ENCODE measurements at places on chromosomes 5 and 9.
A peak's percentile ranks its signal among the peaks of the same experiment; 100 is the strongest.

GRCh38 chr5:20446121-20446520, 458.1 kb upstream of the CDH18 start:
- DNase-seq: peak; percentile 21

DNA sequence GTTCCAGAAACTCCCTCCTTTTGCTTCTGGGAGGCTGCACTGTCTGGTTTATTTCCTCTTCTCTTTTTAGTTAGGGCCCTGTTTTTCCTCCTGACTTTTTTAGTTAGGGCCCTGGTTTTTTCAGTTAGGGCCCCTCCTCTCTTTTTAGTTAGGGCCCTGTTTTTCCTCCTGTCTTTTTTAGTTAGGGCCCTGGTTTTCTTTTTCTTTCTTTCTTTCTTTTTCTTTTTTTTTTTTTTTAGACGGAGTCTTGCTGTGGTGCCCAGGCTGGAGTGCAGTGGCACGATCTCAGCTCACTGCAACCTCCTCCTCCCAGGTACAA, 15.1 kb downstream of the GSN start:
- no peak for DNase-seq

DNA sequence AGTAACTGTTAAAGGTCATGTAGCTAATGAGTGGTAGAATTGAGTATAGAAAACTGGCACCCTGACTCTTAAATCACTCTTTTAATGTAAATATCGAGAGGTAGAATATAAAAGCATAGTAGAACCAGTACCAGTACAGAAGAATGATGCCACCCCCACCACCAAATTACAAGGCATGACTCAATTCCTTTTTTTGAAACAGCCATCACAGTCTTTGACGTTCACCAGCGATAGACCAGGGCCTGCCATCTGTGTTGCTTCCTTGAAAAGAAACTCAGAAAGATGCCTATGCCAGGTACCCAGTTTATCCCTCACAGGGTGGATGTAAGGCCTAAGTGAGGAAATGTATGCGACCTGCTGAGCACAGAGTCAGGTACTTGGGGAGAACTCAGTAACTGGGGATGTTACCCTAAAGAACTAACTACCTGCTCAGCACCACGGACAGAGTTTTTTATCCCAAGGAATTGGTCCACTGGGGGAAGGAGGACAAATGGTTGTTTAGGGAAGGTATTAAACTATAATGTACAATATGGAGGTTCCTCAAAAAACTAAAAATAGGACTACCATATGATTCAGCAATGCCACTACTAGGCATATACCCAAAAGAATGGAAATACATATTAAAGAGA, 116.5 kb downstream of the BRINP1 start:
- DNase-seq: peak; percentile 23

DNA sequence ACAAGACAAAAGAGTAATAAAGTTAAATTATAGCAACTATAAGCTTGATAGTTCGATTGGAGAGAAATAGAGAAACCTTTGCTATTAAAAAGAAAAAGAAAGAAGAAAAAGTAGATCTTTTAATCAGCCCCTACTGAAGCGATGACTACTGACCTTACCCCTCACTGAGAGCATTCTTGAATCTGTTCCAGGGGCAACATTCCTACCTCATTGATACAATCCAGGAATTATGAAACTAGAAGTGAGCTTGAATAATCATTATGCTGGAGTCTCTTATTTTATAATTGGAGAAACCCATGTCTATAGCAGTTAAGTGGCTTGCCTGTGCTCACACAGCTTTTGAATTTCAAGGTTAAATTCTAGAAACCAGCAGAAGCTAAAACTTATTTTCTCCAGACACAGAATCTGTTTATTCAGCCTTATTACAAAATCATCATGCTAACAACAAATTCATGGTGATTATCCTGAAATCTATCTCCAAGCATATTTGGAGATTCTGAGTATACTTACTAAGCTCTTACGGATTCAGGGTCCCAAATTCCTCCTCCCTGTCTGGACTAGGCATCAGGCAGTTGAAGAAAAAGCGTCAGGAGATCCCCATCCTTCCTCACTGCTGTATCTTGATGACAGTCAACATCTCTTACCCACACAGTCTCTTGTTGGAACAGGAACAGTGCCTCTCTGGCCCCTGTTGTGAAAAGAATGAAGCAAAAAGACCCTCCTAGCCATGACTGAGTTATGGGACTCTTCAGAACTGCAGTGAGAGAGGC, 547.6 kb upstream of the WWC1 start:
- peak; percentile 89 for DNase-seq

DNA sequence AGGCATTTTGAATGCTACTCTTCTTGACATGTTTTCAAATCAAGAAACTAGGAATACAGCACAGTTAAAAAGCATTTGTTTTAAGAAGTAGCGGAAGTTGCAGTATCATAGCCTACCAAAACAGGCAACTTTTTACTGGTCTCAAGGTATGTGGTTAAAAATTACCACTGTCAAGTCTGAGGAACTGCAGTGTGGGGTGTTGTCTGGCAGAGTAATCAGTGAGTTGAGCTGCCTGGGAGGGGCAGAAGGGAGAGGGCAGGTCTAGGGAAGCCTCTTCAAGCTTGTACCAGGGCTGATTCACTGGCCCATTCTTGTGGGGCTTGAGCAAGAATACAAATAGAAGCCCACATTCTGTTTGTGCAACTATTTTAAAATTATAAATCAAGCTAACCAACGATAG, 42.4 kb upstream of the SV2C start:
- no peak for DNase-seq

DNA sequence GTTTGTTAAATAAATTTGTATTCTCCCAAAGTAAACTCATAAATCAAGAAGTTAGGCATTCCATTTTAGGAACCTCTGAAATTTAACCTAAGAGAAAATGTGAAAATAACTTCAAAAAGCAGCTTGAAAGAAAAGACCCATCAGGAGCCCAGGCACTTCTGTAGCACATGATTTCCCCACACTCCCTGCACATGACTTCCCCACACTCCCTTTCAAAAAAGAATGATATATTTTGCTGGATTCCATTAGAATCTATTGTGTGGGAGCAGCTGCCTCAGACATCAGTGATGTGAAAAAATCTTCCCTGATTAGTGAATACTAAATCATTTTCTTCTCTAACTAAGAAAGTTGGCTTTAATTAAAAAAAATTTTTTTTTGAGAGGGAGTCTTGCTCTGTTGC, 83.3 kb downstream of the GLDC start:
- no peak for DNase-seq

GRCh38 chr5:59757442-59757841, 136.1 kb downstream of the PDE4D start:
- no peak for DNase-seq

- peak; percentile 77 for DNase-seq
These were observed 29.7 kb downstream of the MEGF10 start for GRCh38 chr5:127320032-127320965.

DNA sequence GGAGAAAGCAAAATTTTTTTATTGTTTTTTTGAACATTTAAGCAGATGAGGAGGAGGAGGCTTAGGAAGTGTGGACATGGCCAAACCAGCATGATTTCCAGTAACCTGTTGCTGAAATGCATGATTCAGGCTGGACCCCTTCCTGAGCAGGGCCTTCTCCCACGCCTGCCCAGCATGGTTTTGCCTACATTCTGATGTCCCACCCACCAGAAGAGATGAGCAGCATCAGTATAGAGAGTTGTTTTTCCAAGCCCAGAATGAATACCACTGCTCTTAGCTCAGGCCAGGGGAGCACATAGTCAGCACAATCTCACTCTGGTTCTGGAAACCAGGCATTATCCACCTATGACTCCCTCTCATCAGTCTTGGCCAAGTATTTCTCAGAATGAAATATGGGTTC, 90.1 kb downstream of the PAPPA start:
- no peak for DNase-seq

GRCh38 chr5:6202149-6202967, 176.0 kb downstream of the MED10 start:
- DNase-seq: peak; percentile 5

- no peak for DNase-seq
These were observed 1088.5 kb upstream of the CDH6 start for GRCh38 chr5:30104872-30105596.

- DNase-seq: no peak
These were observed 1.6 kb downstream of the MEGF10 start for GRCh38 chr5:127292030-127292735.

GRCh38 chr5:76576450-76576849, 46.8 kb downstream of the F2RL2 start:
- no peak for DNase-seq

- peak; percentile 49 for DNase-seq
These were observed at the start of gene PITX1 for GRCh38 chr5:135033901-135034235. TSS of gene PITX1 (minus strand) at chr5:135034228. CDS start at chr5:135033881, 347 bp downstream.

- peak; percentile 61 for DNase-seq
These were observed 855 bp downstream of the MCC start for GRCh38 chr5:113487416-113487780.

- peak; percentile 35 for DNase-seq
These were observed 117.9 kb downstream of the ANXA1 start for GRCh38 chr9:73269430-73270101.

- DNase-seq: no peak
These were observed 142.7 kb downstream of the C5orf15 start for GRCh38 chr5:133825631-133826289.

GRCh38 chr9:133876144-133876543, 116.0 kb downstream of the VAV2 start:
- no peak for DNase-seq

- no peak for DNase-seq
These were observed 69.7 kb downstream of the PRLR start for GRCh38 chr5:35160486-35161116.

- DNase-seq: no peak
These were observed 122.9 kb upstream of the ZNF366 start for GRCh38 chr5:72630081-72630480.

- no peak for DNase-seq
These were observed 1729.2 kb upstream of the WWC1 start for GRCh38 chr5:166562246-166562645.

DNA sequence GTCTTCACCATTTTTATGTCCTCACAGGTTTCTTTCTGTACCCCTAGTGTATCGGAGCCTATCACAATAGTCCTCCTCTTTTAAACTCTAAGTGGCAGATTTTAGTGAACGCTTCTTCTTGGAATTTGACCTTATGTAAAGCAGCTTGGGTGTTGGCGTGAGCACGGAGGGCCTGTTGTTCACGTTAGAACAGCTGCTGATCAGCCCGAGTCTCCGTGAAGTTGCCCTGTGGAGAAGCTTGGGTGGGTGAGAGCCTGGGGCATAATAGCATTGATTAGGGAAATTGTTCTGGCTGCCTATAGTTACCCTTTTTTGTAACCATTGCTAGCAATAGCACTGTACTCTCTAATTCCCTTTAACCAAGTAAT, 167.0 kb upstream of the OTULINL start:
- DNase-seq: no peak

DNA sequence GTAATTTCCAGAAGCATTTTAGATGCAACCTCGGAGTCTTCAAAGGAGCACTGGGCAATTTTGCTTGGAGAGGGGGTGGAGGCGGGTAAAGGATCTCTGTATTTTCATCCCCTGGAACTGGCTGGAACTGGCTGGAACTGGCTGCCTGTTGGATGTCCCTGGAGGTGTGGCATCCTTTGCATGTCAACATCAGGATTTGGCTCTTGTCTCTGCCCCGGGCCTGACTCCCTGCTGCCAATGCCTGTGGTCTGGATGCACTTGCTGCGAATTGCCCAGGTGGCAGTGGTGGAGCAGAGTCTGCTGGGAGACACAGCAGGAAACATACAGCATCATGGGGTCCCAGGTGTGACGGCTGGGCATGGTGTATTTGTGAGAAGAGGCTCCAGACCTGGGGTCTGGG, 391.3 kb downstream of the GADD45G start:
- DNase-seq: no peak

- no peak for DNase-seq
These were observed 148.4 kb downstream of the NFIB start for GRCh38 chr9:14165376-14166035.

DNA sequence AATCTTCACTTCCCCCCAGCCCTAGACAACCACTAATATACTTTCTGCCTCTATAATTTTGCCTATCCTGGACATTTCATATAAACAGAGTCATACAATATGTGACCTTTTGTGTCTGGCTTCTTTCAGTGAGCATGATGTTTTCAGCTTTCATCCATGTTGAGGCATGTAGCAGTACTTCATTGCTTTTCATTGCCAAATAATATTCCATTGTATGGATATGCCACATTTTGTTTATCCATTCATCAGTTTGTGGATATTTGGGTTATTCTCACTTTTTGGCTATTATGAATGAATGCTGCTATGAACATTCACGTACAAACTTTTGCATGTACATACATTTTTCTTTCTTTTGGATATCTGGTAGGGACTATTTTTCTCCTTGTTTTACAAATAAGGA, 49.0 kb downstream of the WWC1 start:
- DNase-seq: no peak

DNA sequence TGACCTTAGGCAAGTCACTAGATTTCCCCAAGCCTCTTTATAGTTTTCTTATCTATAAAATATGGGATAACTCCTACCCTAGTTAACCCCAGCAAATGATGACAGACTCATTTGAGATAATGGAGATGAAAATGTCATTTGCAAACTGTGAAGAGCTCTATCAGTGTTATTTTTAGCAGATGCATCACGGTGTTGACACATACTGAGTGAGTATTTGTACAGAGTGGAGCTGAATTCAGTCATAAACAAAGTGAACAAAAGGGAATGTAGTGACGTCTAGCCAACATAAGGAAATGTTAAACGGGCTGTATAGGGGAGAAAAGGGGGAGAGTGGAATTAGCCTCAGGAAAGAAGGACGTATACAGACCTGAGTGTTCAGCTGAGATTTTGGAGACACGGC, 75.9 kb downstream of the NMUR2 start:
- DNase-seq: no peak

DNA sequence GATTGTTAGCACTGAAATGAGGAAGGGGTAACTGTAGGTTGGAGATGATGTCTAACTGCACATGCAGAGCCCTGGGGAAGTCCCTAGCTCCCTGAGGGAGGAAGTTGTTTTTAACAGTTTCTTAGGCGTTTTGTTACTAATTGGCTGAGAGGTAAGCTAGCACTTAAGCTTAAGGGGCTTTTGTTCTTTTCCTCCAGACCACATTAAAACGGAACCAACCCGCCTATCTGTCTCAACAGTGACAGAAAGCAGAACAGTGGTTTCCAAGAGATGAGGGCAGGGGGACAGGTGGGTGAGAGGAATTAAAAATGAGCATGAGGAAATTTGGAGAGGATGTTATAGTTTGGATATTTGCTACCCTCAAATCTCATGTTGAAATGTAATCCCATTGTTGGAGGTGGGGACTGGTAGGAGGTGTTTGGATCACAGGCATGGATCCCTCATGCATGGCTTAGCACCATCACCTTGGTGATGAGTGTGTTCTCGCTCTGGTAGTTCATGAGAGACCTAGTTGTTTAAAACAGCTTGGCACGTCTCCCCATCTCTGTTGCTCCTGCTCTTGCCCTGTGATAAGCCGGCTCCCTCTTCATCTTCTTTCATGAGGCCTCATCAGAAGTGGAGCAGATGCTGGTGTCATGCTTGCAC, 38.9 kb downstream of the LYRM7 start:
- peak; percentile 32 for DNase-seq
